ENCODE measurements at places on chromosomes 5 and 9.

GRCh38 chr5:61386045-61386800 lies 54.2 kb downstream of the ZSWIM6 start:
- peak; percentile 18 for DNase-seq

GRCh38 chr9:32431196-32431595 lies 46.8 kb downstream of the ACO1 start:
- DNase-seq, result no peak

DNA sequence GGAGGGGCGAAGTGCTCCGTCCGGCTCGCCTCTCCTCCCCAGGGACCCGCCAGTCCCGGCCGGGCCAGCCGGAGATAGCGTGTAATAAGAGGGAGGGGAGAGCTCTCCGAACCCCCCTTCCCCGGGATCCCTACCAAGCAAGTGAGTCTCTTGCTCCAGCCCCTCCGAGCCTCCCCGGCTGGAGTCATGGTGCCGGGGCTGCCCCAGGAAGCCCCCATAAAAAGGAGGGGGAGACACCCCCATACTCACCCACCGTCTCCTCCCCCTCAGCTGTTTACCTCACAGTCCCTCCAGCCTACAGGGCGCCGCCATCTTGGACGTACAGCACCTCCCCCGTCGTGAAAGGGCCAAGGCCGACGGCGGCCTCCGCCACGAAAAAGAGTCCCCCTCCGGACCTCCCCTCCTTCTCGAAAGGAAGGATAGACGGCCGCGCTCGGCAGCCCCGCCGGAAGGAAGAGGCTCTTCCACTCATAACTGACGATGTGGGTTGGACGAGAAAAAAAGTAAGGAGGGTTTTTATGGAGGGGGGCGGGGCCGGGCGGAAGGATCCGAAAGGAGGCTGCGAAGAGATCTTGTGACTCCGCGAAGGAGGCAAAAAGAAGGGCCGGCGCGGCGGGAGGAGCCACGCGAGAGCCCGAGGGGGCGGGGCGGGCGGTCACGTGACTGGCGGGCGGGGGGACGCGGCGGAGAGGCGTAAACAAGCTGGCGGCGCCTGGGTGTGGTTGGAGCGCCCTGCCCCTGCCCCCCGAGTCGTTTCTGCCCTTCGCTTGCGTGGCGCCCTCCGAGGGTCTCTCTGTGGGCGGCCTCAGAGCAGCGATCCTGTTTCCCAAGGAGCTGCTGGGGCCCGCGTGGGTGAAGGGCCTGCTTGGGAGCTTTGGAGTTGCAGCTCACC lies at the start of gene TSC1:
TSS of gene TSC1 (minus strand) at position 323 of the 892 bp plus-strand sequence. CDS start 15,744 bp downstream, outside the sequence.
- peak; percentile 88 for DNase-seq

- no peak for DNase-seq
Observed at GRCh38 chr9:113578882-113579282, 115.4 kb downstream of the RGS3 start.

DNA sequence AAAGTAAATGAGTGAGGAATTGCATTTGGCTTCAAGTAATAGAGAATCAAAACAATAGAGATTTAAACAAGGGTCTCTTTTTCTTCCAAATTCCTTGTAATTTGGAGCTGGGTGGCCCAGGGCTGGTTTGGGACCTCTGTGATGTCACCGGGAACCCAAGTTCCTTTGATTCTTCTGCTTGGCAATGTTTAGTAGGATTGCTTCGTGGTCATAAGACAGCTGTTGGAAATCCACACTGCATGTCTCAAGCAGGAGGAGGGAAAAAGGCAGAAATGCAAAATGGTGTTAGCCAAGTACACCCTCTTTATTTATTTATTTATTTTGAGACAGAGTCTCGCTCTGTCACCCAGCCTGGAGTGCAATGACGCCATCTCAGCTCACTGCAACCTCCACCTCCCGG lies 72.6 kb upstream of the IL12B start:
- no peak for DNase-seq

DNA sequence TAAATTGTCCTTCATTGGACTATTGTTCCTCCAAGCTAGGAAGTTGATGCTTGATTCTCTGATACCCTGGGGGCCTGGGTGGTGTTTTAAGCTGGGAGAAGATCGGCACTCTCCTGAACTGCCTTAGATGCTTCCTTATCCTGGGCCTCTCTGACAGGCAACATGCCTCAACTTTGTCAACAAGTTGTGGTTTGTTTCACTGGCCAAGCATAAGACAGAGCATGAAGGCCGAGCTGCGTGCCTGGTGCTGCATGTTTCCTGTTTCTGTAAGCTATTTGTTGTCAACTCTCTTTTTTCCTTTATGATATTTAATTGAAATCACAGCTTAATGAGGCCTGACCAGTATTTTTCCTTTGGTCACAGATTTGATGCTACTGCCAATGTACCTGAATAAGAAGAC lies 187.6 kb upstream of the TNC start:
- DNase-seq, result no peak

- no peak for DNase-seq
Observed at GRCh38 chr5:77974576-77974975, 198.4 kb upstream of the TBCA start.

- DNase-seq, result no peak
Observed at GRCh38 chr9:116149844-116150243, 3.7 kb upstream of the PAPPA start.

DNA sequence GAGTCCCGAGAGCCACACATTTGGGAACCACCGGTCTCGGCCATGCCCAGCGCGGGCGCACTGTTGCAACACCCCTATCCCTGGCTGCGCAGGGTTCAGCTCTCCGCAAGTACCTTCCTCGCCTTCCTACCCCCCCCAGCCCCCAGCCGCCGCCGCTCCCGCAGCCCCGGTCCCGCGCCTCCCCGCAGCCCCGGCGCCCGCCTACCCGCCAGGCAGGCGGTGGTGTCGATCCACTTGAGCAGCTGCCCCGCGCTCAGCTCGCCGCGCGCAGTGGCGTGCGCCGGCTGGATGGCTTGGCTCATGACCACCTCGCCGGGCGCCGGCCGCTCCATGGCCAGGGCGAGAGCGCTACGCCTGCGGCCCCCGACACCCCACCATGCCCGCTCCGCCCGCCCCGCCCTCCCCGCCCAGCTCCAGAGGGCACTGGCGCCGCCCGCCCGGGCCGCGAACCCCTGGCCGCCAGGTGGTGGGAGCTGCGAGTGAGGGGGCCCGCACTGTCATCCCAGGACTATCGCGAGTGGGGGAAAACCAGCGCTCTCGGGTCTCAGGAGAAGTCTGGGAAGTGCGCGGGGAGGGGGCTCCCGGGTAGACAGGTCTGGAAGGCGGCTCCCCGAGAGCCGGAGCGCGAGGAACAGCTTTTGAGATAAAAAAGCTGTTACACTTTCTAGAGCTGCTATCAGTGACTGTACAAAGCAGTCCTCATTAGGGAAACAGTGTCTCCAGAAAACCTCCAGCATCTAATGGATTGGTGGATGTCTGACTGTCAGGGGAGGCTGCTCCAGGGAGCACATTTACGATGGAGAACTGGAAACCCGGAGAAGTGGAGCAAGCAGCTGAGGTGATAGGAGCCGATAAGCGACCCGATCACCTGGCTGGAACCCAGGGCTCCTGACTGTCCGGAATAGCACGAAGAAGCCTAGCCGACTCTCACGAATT lies at the start of gene ACOT12:
TSS of gene ACOT12 (minus strand) at position 352 of the 936 bp plus-strand sequence. CDS start at position 332, 20 bp downstream.
- no peak for DNase-seq

GRCh38 chr5:11863911-11864310 lies 40.3 kb downstream of the CTNND2 start:
- no peak for DNase-seq

DNA sequence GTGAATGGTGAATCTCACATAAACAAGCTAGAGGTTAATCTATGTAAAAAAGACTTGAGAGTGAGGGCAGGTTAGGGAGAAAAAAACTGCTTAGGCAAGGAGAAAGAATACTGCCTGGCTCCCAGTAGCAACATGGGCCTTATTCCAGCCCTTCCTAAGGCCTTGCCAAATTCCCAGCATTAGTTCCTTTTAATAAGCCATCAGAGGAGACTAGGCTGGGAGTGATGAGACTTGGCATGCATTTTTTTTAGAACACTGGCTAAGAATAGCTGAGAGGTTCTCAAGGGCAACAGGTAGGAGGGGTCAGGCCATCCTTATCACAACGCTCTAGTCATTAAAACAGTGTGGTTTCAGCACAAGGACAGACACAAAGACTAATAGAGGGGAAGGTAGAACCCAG lies 20.9 kb upstream of the ZBTB43 start:
- no peak for DNase-seq

- DNase-seq, result no peak
Observed at GRCh38 chr5:141705469-141705868, 23.4 kb upstream of the ARAP3 start.

GRCh38 chr5:127041571-127041970 lies 11.2 kb upstream of the MARCHF3 start:
- no peak for DNase-seq

DNA sequence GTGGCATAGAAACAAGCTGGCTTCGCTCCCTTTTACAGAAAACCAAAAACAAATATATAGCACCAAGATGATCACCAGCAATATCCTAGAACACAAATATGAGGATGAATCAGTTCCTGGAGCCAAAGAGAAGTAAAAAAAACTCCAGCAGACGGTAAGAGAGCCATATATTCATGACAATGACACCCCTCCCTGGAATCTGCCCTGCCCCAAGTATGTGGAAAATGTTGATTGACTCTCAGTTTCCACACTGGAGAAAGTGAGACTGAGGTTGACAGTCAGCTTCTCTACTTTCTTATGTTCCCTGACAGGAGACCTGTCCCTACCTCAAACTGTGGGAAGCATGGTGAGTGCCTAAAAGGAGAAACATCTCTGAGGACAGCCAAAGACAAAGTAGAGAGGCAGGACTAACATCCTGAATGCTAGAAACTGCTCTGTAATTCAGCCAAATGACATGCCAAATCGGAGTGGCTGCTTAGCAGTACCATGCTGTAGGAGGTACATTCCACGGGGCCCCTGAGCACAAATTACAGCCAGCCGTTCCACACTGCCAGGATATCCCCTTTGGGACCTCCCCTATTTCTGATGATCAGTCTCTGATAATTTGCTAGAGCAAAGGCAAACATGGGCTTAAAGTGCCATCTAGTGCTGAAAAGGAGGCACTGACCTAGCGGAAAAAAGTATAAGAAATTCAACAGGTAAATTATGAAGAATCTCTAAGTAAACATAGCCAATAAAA lies 424.0 kb upstream of the RGMB start:
- DNase-seq, result no peak

GRCh38 chr9:117720066-117720465 lies 15.9 kb downstream of the TLR4 start:
- no peak for DNase-seq

- DNase-seq, result no peak
Observed at GRCh38 chr5:168734620-168735300, 155.6 kb upstream of the PANK3 start.

DNA sequence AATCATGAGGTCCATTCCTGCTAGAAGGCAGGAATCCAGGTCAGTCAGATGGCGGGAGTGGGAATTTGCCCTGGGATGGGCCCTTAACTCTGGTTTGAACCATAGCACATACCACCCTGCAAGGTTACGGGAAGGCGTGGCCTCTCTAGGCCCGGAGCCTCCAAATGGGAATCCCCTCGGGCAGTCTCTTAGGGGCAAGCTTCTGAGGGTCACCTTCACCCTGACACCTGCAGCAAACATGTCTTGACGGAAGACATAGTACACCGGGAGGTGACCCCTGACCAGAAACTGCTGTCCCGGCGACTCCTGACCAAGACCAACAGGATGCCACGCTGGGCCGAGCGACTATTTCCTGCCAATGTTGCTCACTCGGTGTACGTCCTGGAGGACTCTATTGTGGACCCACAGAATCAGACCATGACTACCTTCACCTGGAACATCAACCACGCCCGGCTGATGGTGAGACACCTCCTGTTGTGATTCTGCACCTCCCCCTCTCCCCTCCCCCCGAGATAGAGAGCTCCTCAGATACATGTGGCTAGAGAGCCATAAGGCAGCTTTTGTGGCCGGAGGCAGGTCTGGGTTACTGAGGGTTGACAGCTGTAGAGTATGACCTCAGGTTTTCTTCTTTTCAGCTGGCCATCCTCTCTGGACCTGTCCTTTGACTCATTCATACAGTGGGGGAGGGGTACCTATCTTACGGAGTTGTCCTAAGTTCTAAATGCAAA lies 957 bp downstream of the PRELID1 start:
- DNase-seq, result no peak

- no peak for DNase-seq
Observed at GRCh38 chr9:109935406-109936087, 155.5 kb downstream of the PALM2AKAP2 start.

GRCh38 chr5:159451197-159452052 lies 121.1 kb upstream of the IL12B start:
- DNase-seq, result no peak

DNA sequence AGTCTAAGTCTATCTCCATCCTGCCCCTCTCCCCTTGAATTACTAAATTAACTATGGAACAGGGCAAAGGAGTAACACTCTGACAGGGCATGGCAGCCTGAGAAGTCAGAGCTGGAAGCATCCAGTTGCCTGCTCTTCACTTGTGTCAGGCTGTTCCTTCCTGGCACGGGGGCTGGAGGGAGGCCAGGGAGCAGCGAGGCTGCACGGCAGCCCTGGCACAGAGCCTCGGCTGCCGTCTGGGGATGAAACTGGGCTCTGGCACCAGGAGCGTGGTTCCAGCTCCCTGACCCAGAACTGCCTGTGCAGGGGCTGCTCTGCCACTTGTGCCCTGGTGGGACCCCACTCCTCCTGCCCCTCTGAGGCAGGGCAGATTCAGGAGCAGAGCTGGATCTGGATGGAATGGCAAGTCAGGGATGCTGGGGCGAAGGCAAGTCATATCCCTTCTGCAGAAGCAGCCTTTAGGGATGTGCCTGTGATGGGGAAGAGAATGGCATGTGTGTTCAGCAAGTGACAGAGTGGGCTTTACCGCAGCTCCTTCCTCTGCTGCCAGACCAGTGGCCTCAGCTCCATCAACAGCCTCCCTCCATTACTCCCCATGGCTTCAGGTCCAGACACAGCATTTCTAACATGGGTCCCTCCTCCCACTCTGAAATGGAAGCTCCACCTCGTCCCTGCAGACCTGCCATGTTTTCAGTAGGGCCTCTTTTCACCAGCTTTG lies 42.2 kb upstream of the PDE8B start:
- DNase-seq, result no peak

- no peak for DNase-seq
Observed at GRCh38 chr5:133723126-133723525, 110.8 kb upstream of the FSTL4 start.

- no peak for DNase-seq
Observed at GRCh38 chr5:120621339-120621738, 157.2 kb downstream of the PRR16 start.

DNA sequence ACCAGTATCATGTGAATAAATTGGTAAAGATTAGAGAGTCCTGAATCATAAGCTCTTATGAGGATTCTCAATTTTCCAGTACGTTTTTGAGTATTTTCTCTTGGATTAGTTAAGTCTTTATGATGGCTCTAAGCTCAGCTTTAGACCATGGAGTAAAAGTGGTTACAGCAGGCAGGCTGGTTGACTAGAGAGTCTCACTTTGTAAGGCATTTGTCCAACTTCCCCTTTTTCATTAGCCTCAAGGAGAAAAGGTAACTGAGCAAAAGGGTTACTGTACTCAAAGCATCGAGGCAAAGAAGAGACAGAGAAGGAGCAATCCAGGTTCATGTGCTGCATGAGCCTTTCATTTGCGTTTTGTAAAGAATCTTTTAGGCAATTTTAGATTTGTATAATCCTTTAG lies 8.5 kb downstream of the NOP16 start:
- DNase-seq, result no peak

GRCh38 chr5:1658665-1659064 lies 134.9 kb upstream of the LPCAT1 start:
- DNase-seq, result no peak
